ENCODE measurements at places on chromosomes 4 and X. TPM values are rescaled to one million over a fixed set of nuclear protein-coding genes. Genes with fewer than 3 reads are reported as not detected.

The ESX1 gene
- not detected for total RNA-seq

The NPY1R gene
- 1.3 TPM for total RNA-seq

DNA sequence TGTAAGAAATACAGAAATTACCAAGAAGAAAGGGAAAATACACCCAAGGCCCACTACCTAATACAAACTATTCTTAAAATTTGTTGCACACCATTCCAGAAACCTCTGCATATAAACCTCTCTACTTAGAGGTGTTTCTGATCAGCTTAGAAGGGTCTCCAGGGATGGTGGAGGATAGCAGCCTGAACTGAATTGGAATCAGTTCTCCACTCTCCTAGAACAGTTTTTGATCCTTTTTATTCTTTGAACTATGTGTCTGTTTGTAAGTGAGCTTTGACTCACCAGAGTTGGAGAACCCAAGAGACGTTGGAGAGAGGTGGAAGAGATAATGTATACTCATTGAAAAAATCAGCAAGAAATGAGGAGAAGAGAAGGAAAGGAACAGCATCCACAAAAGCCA is 96.6 kb upstream of the OTUD4 start:
- DNase-seq, result no peak
- no peaks in the 10 kb centered on the region for H3K36me3 ChIP-seq
- H3K27ac ChIP-seq, result no peak overlapping the region
- peaks cover 24% of the 10 kb centered on the region for H3K4me1 ChIP-seq
- no peaks in the 10 kb centered on the region for H3K27me3 ChIP-seq

The BEX3 gene
- 146 TPM for total RNA-seq

DNA sequence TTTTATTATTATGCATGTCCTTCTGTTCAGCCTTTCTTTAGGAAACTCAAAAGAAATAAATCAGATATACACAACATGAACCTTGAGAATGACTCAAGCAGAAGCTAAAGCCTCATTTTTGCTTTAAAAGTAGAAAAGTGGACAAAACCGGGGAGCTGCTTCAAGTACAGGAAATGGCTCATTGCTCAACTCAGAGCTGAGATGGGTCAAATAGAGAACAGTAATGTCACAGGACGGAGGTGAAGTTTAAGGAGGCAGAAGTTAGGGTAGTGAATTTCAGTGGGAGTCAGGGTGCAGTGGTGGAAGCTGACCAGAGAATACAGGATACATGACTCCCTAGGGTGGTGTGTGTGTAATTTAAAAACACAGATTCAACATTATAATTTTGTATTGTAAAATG is 22.2 kb downstream of the PHKA2 start:
- H3K27me3 ChIP-seq, result no peaks in the 10 kb centered on the region
- no peak overlapping the region for H3K4me3 ChIP-seq
- 0 out of 2 replicates have a peak, but pooled peaks cover 6% of the 10 kb centered on the region for H3K36me3 ChIP-seq

The SPATA18 gene
- total RNA-seq, result not detected

- no peak overlapping the region for H3K27ac ChIP-seq
- no peaks in the 10 kb centered on the region for H3K27me3 ChIP-seq
Observed at GRCh38 chr4:34183926-34184325, 2060.4 kb downstream of the ARAP2 start.

DNA sequence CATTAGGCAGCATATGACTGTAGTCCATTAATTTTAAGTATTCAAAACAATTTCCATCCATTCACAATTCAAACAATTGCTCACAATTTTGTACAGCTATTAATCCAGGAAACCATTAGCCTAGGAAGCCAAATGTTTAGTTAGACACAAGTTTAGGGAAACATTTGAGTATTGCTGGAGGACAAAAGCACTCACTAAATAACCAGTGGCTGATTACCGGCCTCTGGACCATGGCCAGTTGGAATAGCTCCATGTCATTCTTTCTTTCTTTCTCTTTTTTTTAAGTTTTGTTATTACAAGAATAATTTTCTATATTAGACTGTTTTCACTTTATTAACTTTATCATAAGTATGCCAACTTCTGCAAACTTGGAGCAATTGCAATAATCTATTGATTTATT is 31.3 kb downstream of the TRIML2 start:
- DNase-seq, result no peak
- H3K27ac ChIP-seq, result no peak overlapping the region
- H3K4me3 ChIP-seq, result no peak overlapping the region
- no peaks in the 10 kb centered on the region for H3K4me1 ChIP-seq
- no peaks in the 10 kb centered on the region for H3K36me3 ChIP-seq

GRCh38 chr4:88333741-88334405 is 44.8 kb upstream of the HERC6 start:
- DNase-seq, result no peak
- H3K36me3 ChIP-seq, result no peaks in the 10 kb centered on the region
- H3K4me3 ChIP-seq, result no peak overlapping the region
- peaks cover 17% of the 10 kb centered on the region for H3K4me1 ChIP-seq
- no peak overlapping the region for H3K27ac ChIP-seq
- no peaks in the 10 kb centered on the region for H3K27me3 ChIP-seq

Data from PC-3 (cell line).